ENCODE measurements at places on chromosomes 6 and 20. TPM values are rescaled to one million over a fixed set of nuclear protein-coding genes. Genes with fewer than 3 reads are reported as not detected.
A peak's percentile ranks its signal among the peaks of the same experiment; 100 is the strongest.

GRCh38 chr6:158567871-158568401 is 8.0 kb downstream of the TMEM181 start:
- no peaks in the 10 kb centered on the region for H3K27me3 ChIP-seq
- H3K4me1 ChIP-seq, result peaks cover 65% of the 10 kb centered on the region
- H3K27ac ChIP-seq, result peak overlapping the region; percentile 92

GRCh38 chr6:3318226-3318625 is 59.5 kb downstream of the PSMG4 start:
- H3K36me3 ChIP-seq, result no peaks in the 10 kb centered on the region
- H3K27ac ChIP-seq, result peak overlapping the region; percentile 28
- no peak overlapping the region for H3K4me3 ChIP-seq
- peaks cover 19% of the 10 kb centered on the region for H3K4me1 ChIP-seq

CST2 gene
- not detected for total RNA-seq

DNA sequence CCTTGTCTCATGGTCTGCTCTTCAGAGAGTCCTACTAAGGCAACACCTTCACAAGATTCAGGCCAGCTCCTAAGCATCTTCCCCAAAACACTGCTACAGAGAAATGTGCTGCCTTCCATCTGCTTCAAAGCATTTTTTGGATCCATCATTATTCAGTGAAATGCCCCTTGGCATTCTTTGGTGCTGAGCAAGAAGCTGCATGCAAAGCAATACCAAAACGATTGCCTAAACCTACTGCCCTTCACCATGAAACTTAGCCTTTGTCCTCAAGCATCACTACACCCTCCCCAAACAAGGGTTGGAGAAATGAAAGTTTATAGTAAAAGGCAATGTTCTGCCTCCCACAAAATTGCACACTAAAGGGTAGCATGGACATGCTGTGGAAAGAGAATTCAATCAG is 93.5 kb downstream of the SNAP25 start:
- no peak overlapping the region for H3K4me3 ChIP-seq
- peaks cover 17% of the 10 kb centered on the region for H3K27me3 ChIP-seq
- no peaks in the 10 kb centered on the region for H3K36me3 ChIP-seq
- no peaks in the 10 kb centered on the region for H3K4me1 ChIP-seq

- H3K27ac ChIP-seq, result no peak overlapping the region
- no peaks in the 10 kb centered on the region for H3K4me1 ChIP-seq
- peaks cover 9% of the 10 kb centered on the region for H3K36me3 ChIP-seq
- no peaks in the 10 kb centered on the region for H3K27me3 ChIP-seq
- no peak overlapping the region for H3K4me3 ChIP-seq
Observed at GRCh38 chr20:3560578-3560977, 89.8 kb downstream of the ATRN start.

BMP2 gene
- not detected for total RNA-seq

LY6G6C gene
- total RNA-seq, result not detected

RBM12 gene
- total RNA-seq, result 111 TPM

- peaks cover 43% of the 10 kb centered on the region for H3K4me1 ChIP-seq
- peaks cover 11% of the 10 kb centered on the region for H3K36me3 ChIP-seq
- H3K27me3 ChIP-seq, result no peaks in the 10 kb centered on the region
- DNase-seq, result peak; percentile 67
- H3K27ac ChIP-seq, result peak overlapping the region; percentile 82
Observed at GRCh38 chr6:5626727-5627426, 365.6 kb downstream of the FARS2 start.
